ENCODE measurements at places on chromosomes 4 and X.
A peak's percentile ranks its signal among the peaks of the same experiment; 100 is the strongest.

DNA sequence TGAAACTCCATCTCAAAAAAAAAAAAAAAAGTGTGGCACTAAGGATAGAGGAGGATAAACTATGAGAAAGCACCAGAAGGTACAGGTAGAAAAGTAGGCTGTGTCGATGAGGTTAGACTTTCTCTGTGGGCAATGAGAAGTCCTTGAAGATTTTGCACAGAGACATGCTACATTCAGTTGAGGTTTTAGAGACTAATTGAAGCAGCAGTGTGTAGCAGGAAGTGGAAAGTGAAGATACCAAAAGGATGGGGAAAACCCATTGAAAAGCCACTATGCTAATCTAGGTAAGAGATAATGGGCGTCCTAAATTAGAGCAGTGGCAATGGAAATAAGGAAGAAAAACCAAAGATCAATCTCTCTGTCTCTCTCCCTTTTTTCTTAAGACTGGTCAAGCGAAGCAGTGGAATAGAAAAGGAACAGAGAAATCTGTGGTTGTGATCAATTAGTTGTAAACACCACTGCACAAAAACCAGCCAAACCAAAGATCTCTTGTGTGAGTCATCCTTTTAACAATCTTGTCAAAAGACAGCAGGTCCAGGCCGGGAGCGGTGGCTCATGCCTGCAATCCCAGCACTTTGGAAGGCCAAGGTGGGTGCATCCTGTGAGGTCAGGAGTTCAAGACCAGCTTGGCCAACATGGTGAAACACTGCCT lies 3.5 kb downstream of the SPINK2 start:
- no peak overlapping the region for H3K4me3 ChIP-seq
- no peaks in the 10 kb centered on the region for H3K36me3 ChIP-seq
- no peak overlapping the region for H3K27ac ChIP-seq
- H3K4me1 ChIP-seq: peaks cover 25% of the 10 kb centered on the region
- H3K27me3 ChIP-seq: no peaks in the 10 kb centered on the region

DNA sequence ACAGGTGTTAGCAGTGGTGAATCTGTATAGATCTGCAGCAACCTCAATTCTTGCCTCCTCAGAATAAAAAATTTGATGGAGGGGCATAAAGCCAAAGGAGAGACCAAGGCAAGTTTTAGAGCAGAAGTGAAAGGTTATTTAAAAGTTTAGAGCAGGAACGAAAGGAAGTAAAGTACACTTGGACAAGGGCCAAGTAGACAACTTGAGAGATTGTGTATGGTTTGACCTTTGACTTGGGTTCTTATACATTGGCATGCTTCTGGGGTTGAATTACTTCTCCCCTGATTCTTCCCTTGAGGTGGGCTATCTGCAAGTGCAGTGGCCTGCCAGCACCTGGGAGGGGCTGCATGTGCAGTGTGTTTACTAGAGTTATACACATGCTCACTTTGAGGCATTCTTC lies 278.8 kb upstream of the NDST3 start:
- H3K27ac ChIP-seq: no peak overlapping the region
- H3K27me3 ChIP-seq: no peaks in the 10 kb centered on the region
- no peaks in the 10 kb centered on the region for H3K4me1 ChIP-seq
- no peak for DNase-seq

GRCh38 chrX:1249101-1249887 lies 19.3 kb upstream of the CSF2RA start:
- peak; percentile 49 for DNase-seq
- no peak overlapping the region for H3K27ac ChIP-seq
- no peaks in the 10 kb centered on the region for H3K27me3 ChIP-seq
- H3K4me1 ChIP-seq: peaks cover 18% of the 10 kb centered on the region
- peak overlapping the region; percentile 65 for H3K4me3 ChIP-seq
- no peaks in the 10 kb centered on the region for H3K36me3 ChIP-seq

DNA sequence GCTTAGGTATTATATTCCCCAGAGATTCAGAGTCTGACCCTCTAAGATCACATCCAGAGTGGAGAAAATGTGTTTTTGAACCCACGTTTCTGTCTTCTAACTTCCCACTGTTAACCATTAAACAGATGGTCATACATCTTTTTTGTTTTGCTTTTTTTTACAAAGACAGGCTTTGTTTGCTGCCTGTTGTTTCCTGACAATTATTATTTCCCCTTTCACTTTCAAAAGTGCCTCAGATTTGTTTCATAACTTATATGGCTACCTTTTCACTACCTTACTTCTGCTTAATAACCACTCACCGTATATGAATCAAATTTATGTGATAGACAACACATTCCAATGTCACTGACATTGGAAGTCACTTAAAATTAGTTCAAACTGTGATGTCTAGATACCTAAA lies 142.2 kb downstream of the HS3ST1 start:
- no peak overlapping the region for H3K4me3 ChIP-seq
- no peaks in the 10 kb centered on the region for H3K4me1 ChIP-seq
- DNase-seq: no peak
- H3K27ac ChIP-seq: no peak overlapping the region
- no peaks in the 10 kb centered on the region for H3K27me3 ChIP-seq

- H3K27me3 ChIP-seq: no peaks in the 10 kb centered on the region
- no peaks in the 10 kb centered on the region for H3K4me1 ChIP-seq
- H3K4me3 ChIP-seq: no peak overlapping the region
- DNase-seq: no peak
- H3K27ac ChIP-seq: no peak overlapping the region
- no peaks in the 10 kb centered on the region for H3K36me3 ChIP-seq
Measured at GRCh38 chr4:94669672-94670664, 87.8 kb upstream of the BMPR1B start.

- no peak overlapping the region for H3K27ac ChIP-seq
- no peaks in the 10 kb centered on the region for H3K4me1 ChIP-seq
- no peaks in the 10 kb centered on the region for H3K27me3 ChIP-seq
Measured at GRCh38 chrX:97398030-97398551, 514.4 kb downstream of the RPA4 start.

DNA sequence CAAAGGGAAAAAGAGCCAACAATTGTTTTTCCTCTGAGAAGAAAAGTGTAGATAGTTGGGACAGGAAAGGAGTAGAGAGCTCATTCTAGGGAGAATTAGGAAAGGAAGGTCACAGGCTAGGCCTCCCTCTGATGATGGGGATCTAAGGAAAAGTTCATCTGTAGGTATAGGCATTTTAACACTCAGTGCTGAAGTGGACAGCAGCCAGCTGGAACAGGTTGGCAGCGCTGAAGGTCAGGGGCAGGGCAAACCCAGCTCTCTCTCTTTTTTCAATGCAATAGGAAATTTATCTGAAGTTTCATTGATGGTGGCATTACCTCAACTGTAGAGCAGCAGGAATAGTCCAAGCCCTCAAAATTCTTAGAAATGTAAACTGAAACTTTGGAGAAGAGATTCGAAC lies 98.5 kb upstream of the ETNPPL start:
- no peaks in the 10 kb centered on the region for H3K4me1 ChIP-seq
- H3K27me3 ChIP-seq: no peaks in the 10 kb centered on the region
- DNase-seq: no peak
- H3K36me3 ChIP-seq: no peaks in the 10 kb centered on the region

DNA sequence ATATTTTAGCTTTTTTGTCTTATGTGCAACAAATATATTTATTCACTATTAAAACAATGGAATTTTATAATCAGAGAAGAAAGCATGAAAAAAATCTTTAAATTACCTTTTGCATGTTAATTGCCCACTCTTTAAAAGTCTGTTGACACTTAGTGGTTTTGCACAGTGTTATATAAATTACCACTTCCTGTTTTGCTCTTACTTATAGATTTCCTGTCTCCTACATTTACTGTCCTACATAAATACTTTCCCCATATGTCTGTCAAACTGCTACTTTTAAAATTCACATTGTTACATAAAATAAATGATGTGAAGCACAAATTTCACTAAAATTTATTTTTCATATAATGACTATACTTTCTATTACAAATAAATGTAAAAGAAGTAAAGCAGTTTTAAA lies 161.1 kb upstream of the NDST4 start:
- DNase-seq: no peak
- H3K27ac ChIP-seq: no peak overlapping the region
- H3K36me3 ChIP-seq: no peaks in the 10 kb centered on the region
- peaks cover 5% of the 10 kb centered on the region for H3K4me1 ChIP-seq
- H3K4me3 ChIP-seq: no peak overlapping the region
- H3K27me3 ChIP-seq: no peaks in the 10 kb centered on the region

- H3K4me1 ChIP-seq: peaks cover 6% of the 10 kb centered on the region
- no peak overlapping the region for H3K27ac ChIP-seq
- H3K27me3 ChIP-seq: no peaks in the 10 kb centered on the region
- DNase-seq: no peak
- no peak overlapping the region for H3K4me3 ChIP-seq
- no peaks in the 10 kb centered on the region for H3K36me3 ChIP-seq
Measured at GRCh38 chr4:76951672-76952010, 2.1 kb downstream of the SEPTIN11 start.

DNA sequence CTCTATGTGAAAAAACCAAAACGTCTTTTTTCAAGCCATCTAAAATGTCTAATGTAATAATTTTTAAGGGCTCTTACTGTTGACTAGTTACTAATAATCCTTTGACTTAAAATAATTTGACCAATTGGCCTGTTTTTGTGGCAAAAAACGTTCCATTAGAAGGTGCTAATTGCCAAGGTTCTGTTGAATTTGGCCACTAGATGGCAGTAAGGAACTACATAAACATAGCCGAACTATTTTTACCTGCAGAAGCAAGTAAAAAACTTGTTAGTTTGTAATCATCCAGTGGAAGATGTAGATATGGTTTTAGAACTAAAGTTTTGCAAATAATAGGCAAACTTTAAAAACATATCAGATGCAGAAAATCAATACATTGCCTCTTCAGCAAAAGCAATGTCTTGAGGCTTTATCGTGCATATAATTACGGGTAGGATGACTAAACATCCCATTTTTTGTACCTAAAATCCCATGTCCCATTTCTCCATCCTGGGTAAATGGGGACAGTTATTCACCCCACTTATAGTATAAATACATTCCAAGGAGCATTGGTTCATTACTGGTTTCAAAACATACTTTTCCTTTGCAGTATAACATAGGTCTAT lies 57.6 kb downstream of the PROM1 start:
- H3K27me3 ChIP-seq: no peaks in the 10 kb centered on the region
- DNase-seq: no peak
- no peak overlapping the region for H3K4me3 ChIP-seq
- H3K27ac ChIP-seq: no peak overlapping the region
- H3K4me1 ChIP-seq: no peaks in the 10 kb centered on the region

- H3K27ac ChIP-seq: no peak overlapping the region
- peaks cover 8% of the 10 kb centered on the region for H3K4me1 ChIP-seq
- no peaks in the 10 kb centered on the region for H3K36me3 ChIP-seq
Measured at GRCh38 chr4:77433418-77433733, 172.2 kb upstream of the CXCL13 start.

DNA sequence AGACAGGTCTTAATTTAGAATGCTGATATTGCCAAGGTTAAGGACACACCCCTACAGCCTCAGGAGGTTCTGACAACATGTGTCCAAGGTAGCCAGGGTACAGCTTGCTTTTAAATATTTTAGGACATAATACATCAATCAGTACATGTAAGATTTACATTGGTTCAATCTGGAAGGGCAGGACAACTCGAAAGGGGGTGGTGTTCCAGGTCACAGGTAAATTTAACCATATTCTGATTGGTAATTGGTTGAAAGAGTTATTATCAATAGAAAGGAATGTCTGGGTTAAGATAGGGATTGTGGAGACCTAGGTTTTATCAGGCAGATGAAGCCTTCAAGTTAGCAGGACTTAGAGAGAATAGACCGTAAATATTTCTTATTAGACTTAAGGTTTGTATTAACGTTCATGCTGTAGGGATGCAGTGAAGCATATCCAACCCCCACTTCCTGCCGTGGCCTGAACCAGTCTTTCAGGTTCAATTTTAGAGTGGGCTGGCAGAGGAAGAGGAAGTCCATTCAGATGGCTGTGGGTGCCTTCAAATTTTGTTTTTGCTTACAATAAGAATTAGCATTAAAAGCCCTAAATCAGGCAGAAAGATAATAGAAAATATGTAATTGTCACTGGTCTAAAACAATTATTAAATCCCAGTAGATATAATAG lies 136.5 kb upstream of the GALNTL6 start:
- no peaks in the 10 kb centered on the region for H3K36me3 ChIP-seq
- H3K4me1 ChIP-seq: no peaks in the 10 kb centered on the region
- H3K27me3 ChIP-seq: no peaks in the 10 kb centered on the region
- DNase-seq: no peak
- no peak overlapping the region for H3K4me3 ChIP-seq

DNA sequence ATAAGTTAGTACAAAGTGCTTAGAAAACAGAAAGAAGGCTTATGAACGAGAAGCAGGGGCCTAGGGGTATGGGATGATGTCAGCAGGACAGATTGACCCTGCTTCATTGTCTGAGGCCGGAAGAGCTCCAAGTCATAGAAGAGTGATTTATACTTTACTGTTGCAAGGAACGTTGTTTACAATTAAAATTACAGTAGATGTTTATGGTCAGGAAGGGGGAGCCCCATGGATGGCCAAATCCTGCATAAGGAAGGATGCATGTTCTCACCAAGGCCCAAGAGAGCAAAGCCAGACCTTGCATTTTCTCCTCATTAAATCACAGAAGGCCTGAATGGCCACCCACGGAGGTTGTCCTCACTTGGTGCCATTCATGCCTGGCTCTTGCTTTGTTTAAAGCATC lies 115.3 kb downstream of the LDB2 start:
- no peaks in the 10 kb centered on the region for H3K27me3 ChIP-seq
- no peaks in the 10 kb centered on the region for H3K36me3 ChIP-seq
- H3K27ac ChIP-seq: no peak overlapping the region
- H3K4me1 ChIP-seq: no peaks in the 10 kb centered on the region
- no peak for DNase-seq

- no peaks in the 10 kb centered on the region for H3K27me3 ChIP-seq
- H3K36me3 ChIP-seq: no peaks in the 10 kb centered on the region
- no peak for DNase-seq
- H3K4me3 ChIP-seq: no peak overlapping the region
Measured at GRCh38 chrX:66164470-66164869, 423 bp downstream of the HEPH start.

DNA sequence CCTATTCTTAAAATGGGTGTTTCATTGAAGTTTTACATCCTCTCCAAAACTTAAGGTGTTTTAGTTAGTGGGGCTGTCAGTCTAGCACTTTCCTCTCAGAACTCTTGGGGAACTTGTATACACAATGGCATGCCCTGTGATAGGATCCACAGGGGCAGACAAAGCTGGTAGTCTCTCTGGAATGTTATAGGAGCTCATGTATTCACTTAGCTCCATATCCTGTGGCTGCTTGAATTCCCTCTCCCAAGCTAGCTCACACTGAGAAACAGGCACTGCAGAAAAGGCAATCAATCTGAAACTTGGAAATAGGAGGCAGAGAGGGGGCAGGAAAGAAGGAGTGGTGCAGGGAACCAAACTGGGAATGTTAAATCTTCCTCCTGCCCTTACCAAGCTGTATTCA lies 26.3 kb upstream of the ARMCX2 start:
- no peak overlapping the region for H3K4me3 ChIP-seq
- H3K27me3 ChIP-seq: no peaks in the 10 kb centered on the region
- no peak for DNase-seq
- H3K27ac ChIP-seq: no peak overlapping the region
- no peaks in the 10 kb centered on the region for H3K36me3 ChIP-seq

GRCh38 chr4:100208459-100208858 lies 18.2 kb upstream of the DDIT4L start:
- H3K27ac ChIP-seq: no peak overlapping the region
- no peak for DNase-seq
- no peaks in the 10 kb centered on the region for H3K4me1 ChIP-seq
- no peak overlapping the region for H3K4me3 ChIP-seq
